ENCODE measurements at places on chromosomes 11 and 22.

DNA sequence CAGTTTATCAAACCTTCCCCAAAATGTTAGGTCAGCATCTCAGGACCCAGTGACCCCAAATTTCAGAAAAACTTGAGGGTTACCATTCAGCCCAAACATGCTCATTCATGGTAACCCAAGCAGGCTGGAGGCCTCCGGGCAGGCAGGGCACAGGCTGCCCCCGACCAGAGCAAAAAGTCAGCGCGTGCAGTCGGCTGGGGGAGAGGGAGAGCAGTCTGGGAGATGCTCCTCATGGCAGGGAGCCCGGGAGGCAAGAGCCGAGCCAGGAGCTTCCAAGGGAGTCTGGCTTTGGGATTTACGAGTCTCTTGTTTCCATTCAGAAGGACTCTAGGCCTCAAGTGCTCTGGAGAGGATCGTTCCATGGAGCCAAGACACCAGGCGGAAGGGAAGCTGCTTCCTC, 45.7 kb downstream of the RPUSD4 start:
- DNase-seq: no peak

- no peak for DNase-seq
Measured at GRCh38 chr11:72088076-72088808, 7.6 kb downstream of the LRRC51 start.

DNA sequence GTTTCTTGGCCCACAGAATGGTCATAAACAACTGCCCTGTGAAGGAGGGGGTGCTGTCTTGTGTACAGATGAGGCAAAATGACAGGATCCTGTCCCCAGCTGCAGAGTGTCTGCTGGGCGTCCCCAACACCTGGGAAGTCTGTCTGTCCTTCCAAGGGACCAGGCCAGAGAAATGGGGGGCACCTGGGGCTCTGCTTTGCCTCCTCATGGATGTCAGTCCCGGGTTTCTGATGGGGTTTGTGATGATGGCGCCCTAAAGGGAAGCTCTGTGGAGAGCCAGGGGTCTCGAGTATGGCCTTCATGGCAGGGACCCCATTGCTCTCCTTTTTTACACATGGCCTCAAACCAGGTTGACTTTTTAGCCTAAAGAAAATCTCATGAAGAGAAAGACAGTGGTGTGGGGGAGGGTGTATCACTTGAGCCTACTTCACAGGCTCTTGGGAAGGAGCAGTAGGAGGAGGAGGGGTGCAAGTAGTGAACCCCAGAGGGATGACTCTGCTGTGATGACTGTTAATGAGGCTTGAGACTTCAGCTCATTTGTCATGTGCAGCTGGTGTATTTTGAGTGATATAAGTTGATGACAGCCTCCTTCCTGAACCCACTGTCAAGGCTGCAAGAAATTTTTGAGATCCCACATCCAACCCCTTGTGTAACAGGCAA, 40.6 kb upstream of the TUB start:
- DNase-seq: no peak

- no peak for DNase-seq
Measured at GRCh38 chr11:130313383-130314183, 1.1 kb downstream of the ZBTB44 start.

- no peak for DNase-seq
Measured at GRCh38 chr11:69609351-69609750, 31.6 kb upstream of the CCND1 start.

DNA sequence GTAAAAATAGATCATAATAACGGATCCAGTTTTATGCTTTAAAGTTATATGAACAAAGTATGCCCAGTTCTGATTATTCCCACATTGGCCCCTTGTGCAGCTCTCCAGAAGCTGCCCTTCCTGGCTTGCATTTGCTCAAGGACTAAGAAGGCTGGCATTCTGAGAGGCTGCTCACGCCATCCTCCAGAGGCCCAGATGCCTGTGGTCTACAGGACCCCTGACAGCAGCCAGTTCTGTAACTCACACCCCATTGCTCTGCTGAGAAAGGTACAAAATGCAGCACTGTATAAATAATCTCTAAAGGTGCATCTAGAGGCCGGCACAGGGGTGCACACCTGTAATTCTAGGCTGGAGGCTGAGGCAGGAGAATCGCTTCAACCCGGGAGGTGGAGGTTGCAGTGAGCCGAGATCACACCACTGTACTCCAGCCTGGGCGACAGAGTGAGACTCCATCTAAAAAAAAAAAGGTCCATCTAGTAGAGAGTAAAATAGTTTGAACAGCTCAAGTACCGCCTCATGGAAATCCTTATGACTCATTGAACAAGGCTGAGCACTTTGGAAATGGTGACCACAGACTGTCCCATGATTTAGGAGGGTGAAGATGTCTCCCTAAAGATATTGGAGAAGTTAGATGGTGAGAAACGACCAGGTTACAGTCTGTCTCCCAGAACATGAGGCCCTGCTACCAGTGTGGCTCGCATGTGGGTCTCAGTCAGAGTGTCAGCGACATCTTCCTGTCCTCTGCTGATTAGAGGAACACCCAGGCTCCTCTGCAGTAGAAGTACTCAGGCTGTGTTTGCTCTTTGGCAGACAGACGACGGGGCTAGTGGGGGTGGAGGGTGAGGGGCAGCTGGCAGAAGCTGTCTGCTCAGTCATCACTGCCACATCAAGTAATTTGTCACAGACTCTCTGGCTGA, 56.3 kb downstream of the KREMEN1 start:
- DNase-seq: no peak

DNA sequence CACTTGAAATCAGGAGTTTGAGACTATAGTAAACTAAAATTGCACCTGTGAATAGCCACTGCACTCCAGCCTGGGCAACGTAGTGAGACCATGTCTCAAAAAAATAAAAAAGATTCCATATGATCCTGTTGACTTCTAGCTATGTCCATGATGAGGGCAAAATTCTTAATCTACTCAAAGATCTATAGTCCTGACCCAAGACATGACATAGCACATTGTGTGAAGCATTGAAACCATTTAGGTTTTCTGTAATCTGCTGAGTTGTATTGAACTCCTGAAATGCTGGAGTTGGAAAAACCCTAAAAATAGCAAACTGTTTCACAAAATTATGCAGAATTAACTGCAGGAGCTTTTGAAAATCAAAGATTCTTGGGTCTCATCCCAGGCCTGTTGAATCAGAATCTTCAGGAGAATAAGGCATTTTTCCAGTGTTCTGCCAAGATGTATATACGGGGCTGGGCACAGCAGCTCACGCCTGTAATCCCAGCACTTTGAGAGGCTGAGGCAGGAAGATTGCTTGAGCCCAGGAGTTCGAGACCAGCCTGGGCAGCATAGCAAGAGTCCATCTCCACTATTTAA, 29.8 kb upstream of the LDHA start:
- DNase-seq: no peak

DNA sequence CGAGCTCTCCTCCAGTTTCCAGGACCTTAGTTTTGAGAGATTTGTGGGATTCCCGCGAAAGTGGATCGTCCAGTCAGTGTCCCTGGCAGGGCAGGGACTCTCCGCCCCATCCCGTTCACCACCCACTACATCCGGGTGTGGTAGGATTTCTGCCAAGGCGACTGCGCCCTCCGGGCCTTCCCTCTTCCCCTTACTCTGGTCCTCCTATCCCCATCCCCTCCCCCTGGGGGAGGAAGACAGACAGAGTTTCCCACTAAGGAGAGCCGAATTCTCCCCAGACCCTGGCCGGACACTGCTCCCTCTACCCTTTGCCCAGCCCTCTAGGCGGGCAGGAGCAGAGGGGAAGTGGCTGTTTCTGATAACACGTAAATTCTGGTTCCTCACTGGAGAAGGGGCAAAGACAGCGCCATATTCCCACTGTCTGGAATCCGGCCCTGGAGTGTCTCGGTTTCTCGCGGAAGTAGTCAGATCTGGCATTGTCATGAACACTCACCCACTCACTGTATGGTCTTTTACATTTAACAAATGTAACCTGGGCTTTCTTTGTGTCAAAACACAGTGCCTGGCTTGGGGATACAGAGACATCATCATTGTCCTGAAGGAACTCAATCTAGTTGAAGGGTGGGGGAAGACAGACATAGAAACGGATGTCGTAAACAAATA, 1.1 kb upstream of the NECTIN1 start:
- no peak for DNase-seq

- no peak for DNase-seq
Measured at GRCh38 chr11:74462631-74463030, 4.7 kb downstream of the KCNE3 start.

GRCh38 chr22:22463855-22464540, 44.5 kb downstream of the ZNF280B start:
- DNase-seq: peak; percentile 44

- DNase-seq: peak; percentile 66
Measured at GRCh38 chr22:49970528-49971231, 10.1 kb downstream of the PIM3 start.

DNA sequence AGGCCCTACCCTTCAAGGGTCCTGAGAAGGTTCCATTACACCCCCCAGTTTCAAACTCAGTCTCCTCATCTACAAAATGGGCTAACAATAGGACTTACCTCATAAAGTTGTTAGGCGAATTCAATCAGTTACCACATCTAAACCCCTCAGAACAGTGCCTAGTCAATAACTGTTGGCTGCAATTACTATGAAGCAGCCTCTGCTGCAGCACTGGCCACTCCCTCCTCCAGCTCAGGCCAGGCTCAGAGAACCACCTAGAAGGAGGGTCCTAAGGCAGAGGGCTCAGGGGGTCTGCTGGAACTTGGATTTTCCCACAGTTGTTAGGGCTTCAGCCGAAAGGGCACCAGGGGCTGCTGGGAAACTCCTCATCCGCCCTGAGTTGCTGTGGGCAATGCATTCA, 4.7 kb downstream of the FADS3 start:
- DNase-seq: no peak

DNA sequence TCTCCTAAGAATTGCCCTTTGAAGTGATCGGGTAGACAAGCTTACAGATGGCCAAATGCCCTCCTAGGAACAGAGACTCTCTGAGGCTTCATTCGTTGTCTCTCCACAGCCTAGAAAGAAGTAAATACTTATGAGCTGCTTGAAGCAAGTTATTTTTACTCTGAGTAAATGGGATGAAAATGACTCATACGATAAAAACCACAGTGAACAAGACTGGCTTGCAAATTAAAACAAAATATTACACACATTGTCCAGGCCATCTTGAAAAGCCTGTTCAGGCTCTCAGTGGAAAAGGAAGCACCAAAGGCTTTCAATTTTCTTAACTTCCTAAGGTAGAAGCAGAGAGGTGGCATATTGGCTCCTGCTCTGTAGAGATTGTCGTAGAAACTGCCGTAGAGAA, 294.2 kb downstream of the NELL1 start:
- DNase-seq: no peak

GRCh38 chr11:3109921-3110706, 52.9 kb upstream of the CARS1 start:
- DNase-seq: no peak

- no peak for DNase-seq
Measured at GRCh38 chr11:61494381-61494961, 14.1 kb upstream of the LRRC10B start.

GRCh38 chr22:35627267-35628041, 10.3 kb upstream of the MB start:
- DNase-seq: peak; percentile 89

DNA sequence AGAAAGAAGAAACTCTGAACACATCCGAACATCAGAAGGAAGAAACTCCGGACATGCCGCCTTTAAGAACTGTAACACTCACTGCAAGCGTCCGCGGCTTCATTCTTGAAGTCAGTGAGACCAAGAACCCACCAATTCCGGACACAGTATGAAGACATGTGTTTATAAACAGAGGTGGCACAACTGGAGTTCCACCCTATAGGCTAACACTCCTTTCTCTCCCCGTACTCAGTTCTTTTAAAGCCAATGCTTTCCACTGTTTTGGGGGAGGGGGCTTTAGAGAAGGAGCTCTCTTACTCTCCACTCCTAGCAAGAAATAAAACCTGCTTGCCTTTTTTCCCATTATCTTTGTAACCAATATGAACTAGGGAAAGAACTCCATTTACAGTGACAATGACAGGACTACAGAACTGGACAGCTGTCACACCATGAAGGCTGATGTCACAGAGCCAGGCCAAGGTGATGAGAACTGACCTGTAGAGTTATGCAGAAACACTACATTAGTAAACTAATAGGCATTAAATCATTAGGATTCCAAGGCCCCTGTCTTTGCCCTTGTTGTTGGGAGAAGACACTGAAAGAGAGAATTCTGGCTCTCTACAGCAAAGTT, 733 bp downstream of the TRIM5 start:
- no peak for DNase-seq

DNA sequence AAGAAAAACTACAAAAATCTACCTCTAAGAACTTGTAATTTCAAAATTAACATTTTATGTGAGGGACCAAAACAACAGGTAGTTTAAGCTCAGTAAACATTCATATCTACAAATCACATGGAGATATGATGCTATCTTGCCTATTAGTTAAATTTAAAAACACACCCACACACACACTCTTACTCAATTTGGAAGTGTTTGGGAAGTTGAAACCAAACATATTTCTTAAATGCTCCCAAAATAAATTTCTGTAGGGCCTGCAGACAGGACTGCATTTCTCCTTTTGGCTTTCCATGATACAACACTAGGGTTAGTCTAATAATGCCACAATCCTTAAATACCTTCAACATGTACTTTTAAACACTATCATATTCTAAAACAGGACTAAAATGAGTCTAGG, 7.0 kb downstream of the PITPNB start:
- DNase-seq: no peak

- no peak for DNase-seq
Measured at GRCh38 chr11:46006418-46007070, 84.1 kb downstream of the LARGE2 start.

- no peak for DNase-seq
Measured at GRCh38 chr11:18720091-18720807, 5.7 kb downstream of the IGSF22 start.

DNA sequence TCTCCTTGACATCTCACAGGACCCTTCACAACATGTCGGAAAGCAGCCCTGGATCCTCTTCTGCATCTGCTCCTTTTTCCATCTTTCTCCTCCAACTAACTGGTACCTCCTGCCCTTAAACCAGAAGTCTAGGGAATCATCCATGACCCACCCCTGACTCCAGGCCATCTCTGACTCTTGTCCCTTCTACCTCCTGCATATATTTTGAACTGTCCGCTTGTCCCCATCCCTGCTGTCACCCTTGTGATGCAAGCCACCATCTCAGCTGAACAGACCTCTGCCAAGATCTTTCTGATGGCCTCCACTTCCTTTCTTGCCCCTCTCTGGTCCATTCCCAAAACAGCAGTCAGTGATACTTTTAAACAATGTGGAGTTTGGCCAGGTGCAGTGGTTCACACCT, 7.0 kb downstream of the RIBC2 start:
- no peak for DNase-seq

- DNase-seq: no peak
Measured at GRCh38 chr22:23471698-23472097, 108.4 kb downstream of the IGLL1 start.

- DNase-seq: no peak
Measured at GRCh38 chr11:35348898-35349687, 70.3 kb downstream of the SLC1A2 start.

DNA sequence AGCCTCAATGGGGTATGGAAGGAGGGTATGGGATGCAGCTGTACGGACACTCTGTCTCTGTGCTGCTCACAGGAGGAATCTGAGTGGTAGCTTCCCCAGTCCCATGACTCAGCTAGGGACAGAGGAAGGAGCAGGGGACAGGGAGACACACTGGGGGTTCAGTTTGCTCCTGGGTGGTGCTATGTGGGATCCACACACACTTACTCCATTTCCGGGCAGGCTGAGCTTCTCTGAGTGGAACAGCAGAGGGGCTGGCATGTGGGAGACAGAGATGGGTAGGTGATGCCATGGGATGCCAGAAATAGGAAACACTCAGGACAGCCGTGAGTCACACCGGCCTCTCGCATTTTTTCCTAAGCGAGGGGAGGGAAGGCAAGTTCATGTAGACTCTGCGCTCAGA, 59.2 kb upstream of the KIRREL3 start:
- DNase-seq: no peak
